ENCODE measurements at places on chromosomes 13 and 19.

DNA sequence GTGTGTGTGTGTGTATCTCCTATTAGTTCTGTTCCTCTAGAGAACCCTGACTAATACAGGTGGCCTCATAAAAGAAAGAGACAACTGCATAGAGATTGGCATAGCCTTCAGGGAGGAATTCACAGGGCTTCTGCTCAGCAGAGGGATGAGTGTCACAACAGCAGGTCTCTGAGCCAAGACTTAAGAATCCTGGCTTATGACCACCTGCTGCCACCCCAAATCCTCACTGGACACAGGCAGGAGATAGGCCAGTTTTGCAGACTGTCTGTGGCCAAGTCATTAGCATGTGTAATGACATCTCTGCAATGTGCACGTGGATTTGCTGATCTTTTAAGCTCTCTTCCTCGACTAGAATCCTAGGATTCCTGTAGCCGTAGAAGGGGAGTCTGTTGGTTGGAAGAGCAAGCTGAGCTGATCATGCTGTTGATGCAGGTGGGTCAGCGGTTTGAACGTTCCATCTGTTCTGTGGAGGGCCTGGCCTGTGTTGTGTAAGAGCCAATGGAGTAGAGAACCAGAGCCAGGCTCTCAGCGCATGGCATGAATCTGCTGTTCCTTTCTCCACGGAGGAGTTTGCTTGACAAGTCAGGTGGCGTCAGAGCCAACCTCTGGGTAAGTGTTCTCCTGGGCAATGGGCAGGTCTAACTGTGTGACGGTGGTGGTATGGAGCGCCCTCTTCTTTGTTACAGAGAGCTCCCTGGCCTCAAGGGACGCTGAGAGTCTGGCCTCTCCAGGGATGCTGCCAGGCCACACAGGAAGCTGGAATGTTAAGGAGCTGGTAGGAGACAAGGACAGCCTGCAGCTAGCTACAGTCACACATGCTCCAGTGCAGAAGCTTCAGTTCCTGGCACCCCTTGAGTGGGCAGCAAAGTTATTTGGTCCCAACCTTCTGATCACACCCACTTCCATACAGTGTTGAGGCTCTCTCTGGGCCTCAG is 503.1 kb downstream of the FOXO1 start:
- no peak for DNase-seq

- no peak for DNase-seq
Observed at GRCh38 chr19:50333235-50333736, 4.1 kb upstream of the KCNC3 start.

DNA sequence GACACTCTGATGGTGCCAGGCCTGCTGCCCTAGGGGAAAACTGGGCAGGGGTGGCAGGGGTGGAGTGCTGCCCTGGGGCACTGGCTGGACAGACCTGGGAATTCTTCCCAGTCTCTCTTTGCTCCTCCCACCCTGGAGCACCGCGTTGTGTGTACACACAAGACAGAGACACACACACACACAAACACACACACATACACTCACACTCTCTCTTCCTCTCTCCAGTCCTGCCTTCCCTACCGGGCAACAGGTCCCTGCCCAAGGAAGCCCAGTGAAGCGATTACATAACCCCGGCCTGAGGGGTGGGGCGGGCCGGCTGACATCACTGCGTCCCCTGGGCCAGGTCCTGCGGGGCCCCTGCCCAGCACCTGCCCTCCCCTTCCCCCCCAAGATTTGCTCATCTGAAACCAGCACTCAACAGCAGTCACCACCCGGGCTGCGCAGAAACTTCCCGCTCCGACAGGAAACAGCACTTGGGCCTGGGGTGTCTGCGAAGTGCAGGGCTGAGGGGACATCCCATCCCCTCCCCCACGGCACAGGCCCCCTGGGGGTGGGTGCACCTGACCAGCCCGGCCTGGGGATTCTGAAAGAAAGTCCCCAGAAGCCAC is 1.2 kb downstream of the MKNK2 start:
- no peak for DNase-seq

DNA sequence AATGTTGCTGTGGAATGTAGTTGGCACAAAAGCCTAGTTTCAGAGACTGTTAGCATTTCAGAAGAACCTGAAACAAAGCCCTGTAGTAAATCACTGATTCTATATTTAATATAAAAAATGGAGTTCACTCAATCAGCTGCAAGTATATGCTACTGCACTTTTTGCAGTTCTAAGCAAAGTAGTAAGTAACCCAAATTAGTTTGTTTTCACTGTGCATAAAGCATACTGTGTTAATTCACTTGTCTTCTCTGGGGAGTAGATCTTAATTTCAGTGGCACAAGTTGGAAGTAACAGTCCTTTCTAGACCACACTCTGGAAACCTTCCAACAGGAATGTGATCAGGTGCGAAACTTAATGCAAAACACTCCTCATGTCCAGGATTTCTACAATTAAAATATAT is 139.3 kb downstream of the DACH1 start:
- DNase-seq: no peak

DNA sequence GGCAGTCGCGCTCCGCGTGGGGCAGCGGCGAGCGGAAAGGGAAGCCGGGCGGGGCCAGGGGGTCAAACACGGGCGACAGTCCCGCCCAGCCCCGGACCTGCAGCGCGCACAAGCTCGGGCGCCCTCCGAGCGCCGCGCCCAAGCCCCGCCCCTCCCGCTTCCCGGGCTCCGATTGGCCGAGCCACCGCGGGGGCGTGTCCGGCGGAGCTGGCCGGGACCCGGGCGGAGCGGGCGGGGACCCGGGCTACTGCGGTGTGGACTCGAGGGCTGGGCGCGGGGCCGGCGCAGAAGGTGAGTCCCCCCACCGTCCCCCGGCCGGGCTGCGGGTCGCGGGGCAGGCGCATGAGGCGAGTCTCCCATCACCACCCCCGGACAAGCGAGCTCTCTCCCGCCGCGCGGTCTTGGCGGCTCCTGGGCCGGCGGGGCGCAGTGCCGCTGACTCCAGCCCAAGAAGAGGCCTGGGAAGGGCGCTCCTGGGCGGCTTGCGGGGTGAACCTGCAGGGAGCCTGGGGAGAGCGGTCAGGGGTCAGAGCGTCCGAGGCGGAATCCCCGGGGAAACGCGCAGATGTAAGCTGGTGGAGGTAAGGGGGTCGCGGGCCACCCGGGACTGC is at the start of gene PLEKHF1:
TSS of gene PLEKHF1 (plus strand) at position 247 of the 611 bp plus-strand sequence. CDS start 8,379 bp downstream, outside the sequence.
- no peak for DNase-seq

- no peak for DNase-seq
Observed at GRCh38 chr13:32310134-32310706, 4.9 kb downstream of the ZAR1L start.

- peak; percentile 78 for DNase-seq
Observed at GRCh38 chr19:55486971-55487923, 989 bp upstream of the SSC5D start.

DNA sequence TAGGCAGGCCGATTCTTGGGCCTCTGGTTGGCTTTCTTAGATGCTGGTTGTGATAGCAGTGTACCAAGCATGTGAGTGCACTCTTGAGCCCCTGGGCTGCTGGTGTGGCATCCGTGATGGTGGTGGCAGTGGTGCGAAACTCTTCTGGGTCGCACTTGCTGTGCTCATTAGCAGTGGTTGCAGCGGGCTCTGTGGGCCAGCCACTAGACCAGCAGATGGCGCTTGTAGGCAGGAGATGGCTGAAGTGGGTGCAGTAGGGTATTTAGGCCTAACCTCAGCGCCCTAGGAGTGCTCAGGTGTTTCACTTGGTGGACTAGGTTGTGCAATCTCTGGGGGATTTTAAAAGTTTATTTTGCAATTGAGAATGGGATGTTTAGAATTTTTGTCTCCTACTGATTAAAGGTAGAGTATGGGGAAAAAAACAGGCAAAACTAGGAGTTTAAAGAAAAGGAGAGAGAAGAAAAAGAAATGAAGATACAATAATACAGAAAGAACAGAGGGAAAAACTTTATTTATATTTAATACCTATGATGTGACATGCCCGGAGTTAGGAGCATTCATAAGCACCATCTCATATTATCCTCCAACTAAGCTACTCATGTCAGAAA is 4.3 kb upstream of the ZNF17 start:
- no peak for DNase-seq

- no peak for DNase-seq
Observed at GRCh38 chr13:39982745-39983144, 327.3 kb downstream of the COG6 start.

- no peak for DNase-seq
Observed at GRCh38 chr13:112105892-112106291, 38.9 kb downstream of the SOX1 start.

DNA sequence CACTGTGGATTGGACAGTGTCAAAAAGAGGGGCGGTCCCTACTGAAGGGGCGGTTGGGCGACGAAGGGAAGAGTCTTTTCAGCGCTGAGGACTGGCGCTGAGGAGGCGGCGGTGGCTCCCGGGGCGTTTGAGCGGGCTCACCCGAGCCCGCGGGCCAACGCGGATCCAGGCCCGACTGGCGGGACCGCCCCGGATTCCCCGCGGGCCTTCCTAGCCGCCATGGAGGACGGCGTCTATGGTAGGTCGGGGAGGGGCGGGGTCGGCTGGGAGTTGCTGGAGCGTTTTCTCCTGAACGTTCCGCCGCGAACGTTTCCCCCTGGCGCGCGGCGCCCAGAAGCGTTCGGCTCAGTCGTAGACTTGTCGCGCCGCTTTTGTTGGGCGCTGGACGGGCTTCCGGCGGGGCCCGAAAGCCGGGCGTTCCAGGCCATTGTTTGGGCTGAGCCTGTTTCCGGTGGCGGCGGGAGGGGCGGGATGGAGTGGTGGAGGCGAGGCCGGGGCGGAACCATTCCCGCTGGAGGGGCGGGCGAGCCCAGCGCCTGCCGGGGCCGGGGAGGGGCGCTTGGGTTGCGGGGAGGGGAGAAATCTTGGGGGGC is at the start of gene CYTH2:
TSS of gene CYTH2 (plus strand) at position 81 of the 593 bp plus-strand sequence. CDS start at position 220, 139 bp downstream.
- DNase-seq: no peak

DNA sequence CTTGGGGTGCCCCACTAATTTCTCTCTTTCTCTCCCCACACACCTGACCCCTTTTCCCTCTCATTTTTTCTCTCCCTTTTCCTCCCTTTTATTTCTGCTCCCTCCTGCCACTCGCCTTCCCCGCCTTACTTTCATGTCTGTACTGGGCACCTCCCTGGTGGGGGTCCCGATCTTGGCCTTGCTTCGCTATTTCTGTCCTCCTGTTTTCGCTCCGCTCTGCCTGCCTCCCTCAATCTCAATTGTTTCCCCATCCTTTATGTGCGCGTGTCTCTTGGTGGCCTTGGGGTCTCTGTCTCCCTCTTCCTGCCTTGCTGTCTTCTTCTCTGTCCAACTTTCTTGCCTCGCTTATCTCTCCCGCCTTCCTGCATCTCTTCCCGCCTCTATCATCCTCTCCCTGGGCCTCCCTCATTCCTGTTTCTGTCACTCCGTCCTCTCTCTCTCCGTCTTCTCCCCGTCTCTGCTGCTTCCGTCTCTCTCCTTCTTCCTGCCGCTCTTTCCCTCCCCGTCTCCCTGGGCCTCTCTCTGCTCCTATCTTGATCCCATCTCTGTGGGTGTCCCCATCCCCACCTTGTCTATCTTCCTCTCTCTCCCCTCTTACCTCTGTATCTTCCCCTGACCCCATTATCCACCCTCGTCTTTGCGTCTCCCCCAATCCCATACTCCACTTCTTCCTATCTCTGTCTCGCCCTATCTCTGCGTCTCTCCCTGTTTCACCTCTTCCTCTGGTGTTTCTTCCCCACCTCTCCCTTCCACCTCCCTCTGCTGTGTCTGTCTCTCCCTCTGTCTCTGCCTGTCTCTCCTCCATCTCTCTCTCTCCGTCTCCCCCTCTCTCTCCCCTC is 4.0 kb downstream of the GRIN2D start:
- no peak for DNase-seq

GRCh38 chr19:7910321-7911161 is 4.1 kb upstream of the TGFBR3L start:
- no peak for DNase-seq

GRCh38 chr19:46731007-46731501 is 14.1 kb upstream of the PRKD2 start:
- no peak for DNase-seq

GRCh38 chr13:40096357-40096901 is 441.0 kb downstream of the COG6 start:
- no peak for DNase-seq

- no peak for DNase-seq
Observed at GRCh38 chr13:114005206-114005724, 31.4 kb upstream of the C13orf46 start.

DNA sequence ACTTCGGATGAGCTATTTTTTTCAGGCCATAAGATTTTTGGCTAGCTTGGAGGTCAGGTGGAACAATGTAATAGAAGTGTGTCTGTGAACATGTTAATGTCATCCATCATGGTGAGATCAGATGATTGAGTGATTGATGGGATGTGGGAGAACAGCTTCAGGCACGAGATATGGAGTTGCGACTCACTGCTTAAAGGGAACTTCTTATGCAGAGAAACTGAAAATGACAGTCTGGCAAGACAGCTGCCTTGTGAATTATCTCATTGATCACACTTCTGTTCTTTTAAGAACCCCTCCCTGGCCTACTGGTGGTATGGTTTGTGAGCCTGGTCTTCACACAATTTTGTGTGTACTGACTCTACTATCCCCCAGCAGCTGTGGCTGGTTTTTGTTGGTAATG is 96.0 kb downstream of the OLFM4 start:
- DNase-seq: no peak

DNA sequence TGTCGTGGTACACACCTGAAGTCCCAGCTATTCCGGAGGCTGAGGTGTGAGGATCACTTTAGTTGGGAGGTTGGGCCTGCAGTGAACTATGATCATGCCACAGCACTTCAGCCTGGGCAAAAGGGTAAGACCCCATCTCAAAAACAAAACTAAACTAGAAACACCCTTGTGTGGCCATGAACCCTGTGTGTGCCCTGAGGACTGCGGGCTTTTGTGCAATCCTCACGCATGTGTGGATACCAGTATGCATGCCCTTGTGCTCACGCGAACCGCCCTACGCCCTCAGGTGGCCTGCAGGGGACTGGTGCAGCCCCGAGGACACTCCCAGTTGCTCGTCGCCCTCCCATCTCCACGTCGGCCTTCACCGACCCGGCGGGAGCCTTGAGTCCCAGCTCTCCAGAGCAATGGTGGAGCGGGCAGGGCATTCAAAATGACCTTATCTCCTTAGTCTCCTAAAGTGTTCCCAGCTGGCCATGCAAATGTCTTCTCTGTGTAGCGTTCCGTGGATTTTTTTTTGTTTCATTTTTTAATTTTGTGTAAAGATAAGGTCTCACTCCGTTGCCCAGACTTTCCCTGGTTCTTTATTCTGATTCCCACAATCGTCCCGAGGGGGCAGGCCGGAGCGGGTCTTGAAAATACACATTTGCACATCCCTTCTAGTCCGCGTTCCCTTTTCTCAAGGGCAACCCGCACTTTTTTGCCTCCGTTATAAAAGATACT is 868 bp upstream of the EGLN2 start:
- no peak for DNase-seq

GRCh38 chr13:60155978-60156377 is 7.8 kb downstream of the DIAPH3 start:
- DNase-seq: no peak

GRCh38 chr13:42895776-42896175 is 96.3 kb downstream of the EPSTI1 start:
- DNase-seq: no peak

DNA sequence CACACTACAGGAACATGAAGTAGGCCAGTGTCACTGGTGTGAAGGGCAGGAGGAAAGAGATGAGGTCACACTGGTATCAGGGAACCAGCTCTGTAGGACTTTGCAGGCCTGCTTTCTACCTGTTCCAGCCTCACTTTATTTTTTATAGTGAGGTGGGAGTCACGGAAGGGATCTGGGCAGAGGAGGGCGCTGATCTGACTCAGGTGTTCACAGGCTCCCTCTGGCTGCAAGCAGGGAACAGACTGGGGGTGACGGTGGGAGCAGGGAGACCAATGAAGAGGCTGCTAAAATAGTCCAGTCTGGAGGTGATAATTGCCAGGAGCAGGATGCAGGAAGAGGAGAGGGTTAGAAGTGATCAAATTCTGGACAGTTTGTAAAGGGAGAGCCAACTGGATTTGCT is 2.8 kb downstream of the THAP8 start:
- DNase-seq: no peak

Measured in HS-5 (cell line).